Amygdala (tissue), 56 donors: ENCODE measurements at places on chromosomes 13 and 19.

GRCh38 chr19:18895038-18895823 lies 727 bp downstream of the CERS1 start:
- peak; percentile 88 for DNase-seq

DNA sequence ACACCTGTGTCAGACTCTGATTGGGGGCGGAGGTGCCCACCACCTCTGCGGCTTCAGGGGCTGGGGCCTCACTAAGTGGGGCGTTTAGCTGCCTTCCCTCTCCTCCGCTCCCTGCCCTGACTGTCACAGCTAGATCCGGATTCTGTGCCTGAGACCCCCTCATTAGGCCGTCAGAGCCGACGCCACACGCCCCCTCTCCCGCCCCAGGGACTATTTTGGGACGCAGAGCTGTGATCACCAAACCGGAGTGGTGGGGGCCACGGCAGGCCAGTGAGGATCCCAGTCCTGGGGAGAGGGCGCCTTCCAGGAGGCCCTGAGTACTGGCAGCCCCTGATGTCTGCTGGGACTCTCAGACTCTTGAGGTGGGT lies 762 bp downstream of the KANK3 start:
- DNase-seq, result no peak

DNA sequence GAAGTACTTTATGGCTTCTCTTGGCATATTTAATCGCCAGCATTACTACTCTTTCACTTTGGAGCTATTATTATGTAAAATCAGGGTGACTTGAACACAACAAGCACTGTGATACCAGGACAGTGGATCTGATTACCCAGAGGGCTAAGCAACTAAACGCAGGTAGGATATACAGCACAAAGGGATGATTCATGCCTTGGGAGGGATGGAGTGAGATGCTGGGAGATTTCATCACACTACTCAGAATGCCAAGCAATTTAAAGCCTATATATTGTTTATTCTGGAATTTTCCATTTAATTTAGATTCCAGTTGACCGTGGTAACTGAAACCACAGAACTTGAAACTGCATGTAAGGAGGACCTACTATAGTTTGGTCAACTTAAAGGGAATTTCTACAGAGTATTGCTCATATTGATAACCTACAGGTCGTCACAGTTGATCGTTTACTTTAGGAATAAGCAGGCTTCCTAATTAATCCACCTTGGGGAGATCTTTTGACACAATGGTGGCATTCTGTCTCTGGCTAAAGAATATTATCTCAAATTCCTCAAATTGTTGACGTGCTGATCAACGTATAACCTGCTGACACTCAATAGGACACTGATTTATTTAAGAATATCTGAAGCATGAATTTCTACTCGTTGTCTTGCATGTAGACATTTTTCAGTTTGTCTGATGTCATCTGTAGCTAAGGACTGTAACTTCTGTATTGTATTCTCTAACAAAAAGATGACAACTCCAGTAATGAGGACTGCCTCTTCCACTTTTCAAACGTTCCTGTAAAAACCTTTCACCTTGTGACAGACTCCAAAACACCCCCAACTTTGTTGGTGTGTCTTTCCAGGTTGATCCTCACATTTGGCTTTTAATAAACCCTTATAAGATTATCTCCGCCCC lies 254.2 kb downstream of the GPC5 start:
- DNase-seq, result no peak

GRCh38 chr19:17402982-17403855 lies 2.2 kb downstream of the BST2 start:
- no peak for DNase-seq

DNA sequence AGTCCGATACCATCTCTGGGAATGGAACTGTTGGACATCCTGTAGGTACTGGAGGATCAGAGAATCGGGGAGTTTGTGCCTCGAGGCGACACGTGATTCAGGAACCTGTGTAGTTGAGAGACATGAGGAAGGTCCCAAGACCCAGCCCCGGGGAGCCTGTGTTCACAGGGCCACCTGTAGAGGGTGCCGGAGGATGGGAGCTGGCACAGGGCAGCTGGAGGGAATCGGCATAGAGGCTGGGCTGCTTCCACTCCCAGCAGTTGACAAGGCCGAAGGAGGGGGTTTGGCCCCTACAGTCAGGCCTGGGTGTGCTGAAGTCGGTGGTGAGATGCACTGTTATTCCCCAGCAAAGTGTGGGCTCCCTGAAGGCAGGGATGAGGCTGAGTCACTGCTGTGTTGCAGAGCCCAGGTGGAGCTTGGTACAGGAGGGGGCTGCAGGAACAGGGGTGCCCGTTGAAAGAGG lies 2.5 kb upstream of the ISYNA1 start:
- DNase-seq, result no peak

DNA sequence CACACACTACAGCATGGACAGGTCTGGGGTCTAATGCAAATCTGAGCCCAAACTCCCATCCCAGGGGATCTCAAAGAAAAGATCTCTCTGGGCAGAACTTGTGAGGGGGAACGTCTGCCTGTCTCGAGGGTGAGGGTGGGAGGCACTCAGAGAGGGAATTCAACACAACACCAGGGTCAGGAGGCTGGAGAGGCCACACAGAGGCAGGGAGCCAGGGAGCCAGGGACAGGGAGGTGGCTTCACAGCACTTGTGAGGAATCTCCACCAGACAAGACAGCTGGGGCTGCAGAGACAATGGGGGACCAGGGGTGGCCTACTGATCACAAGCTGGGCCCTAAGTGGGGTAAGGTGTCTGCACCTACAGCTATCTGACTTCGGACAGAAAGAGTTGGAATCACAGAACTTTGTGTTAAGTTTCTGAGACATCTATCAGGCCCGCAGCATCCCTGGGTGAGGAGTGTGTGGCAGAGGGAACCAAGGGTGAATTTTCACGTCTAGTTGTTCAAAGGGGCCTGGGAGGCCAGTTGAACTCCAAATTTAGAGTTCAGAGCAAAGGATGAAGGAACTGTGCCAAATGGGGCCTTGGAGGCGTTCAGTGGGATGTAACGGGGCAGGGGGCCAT lies 12.7 kb upstream of the AKAP8L start:
- DNase-seq, result no peak

DNA sequence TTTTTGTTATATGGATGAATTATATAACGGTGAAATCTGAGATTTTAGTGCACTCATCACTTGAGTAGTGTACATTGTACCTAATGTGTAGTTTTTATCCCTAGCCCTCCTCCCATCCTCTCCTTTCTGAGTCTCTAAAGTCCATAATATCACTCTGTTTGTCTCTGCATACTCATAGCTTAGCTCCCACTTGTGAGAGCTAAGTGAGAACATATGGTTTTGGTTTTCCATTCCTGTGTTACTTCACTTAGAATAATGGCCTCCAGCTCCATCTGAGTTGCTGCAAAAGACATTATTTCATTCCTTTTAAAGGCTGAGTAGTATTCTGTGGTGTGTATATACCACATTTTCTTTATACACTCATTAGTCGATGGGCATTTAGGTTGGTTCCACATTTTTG lies 94.0 kb downstream of the SLC10A2 start:
- no peak for DNase-seq

GRCh38 chr19:49667473-49667872 lies 1.7 kb downstream of the BCL2L12 start:
- DNase-seq, result no peak

DNA sequence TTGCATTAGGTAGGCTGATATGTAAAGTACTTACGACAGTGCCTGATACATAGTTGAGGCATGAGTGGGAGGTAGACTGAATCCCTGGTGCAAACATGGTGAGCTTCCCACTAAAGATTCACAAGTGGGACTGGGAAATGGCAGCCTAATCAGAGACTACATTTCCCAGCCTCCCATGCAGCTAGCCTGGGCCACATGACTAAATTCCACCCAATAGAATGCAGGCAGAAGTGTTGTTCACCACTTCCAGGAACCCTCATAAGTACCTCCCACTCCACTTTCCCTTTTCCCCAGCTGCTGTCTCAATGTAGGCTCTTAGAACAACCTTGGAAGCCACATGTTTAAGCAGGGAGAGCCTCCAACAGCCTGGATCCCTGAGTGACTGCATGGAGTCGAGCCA lies 104.9 kb downstream of the CACNA1A start:
- DNase-seq, result no peak

DNA sequence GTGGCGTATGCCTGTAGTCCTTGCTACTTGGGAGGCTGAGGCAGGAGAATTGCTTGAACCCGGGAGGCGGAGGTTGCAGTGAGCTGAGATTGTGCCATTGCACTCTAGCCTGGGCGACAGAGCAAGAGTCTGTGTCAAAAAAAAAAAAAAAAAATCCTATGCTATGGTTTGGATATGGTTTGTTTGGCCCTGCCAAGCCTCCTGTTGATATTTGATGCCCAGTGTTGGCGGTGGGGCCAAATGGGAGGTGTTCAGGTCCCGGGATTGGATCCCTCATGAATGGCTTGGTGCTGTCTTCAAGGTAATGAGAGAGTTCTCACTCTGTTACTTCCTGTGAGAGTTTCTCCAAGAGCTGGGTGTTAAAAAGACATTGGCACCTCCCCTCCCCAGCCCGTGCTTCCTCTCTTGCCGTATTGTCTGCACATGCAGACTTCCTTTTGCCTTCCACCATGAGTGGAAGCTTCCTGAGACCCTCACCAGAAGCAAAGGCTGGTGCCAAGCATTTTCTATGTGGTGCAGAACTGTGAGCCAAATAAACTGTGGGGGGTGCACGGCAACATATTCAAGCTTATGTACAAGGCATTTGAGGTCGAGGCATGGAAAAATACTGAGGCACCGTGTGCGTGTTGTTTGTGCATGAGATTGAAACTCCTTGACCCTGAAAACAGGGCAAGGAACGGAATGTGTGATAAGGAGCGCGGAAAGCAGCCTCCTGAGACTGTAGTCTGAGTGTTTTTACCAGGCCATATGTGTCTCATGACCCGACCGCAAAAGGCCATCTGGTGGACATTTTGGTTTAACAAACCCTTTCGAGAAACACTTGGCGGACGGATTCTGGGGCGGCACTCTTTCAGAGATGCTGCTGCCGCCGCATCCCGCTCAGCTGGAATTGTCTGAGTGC lies 7.3 kb downstream of the SIGLEC9 start:
- DNase-seq, result no peak

GRCh38 chr19:28577666-28578065 lies 635.3 kb downstream of the UQCRFS1 start:
- no peak for DNase-seq
